ENCODE measurements at places on chromosomes 6 and 20.

- no peak for DNase-seq
Measured at GRCh38 chr6:166476061-166476591, 93.4 kb upstream of the MPC1 start.

DNA sequence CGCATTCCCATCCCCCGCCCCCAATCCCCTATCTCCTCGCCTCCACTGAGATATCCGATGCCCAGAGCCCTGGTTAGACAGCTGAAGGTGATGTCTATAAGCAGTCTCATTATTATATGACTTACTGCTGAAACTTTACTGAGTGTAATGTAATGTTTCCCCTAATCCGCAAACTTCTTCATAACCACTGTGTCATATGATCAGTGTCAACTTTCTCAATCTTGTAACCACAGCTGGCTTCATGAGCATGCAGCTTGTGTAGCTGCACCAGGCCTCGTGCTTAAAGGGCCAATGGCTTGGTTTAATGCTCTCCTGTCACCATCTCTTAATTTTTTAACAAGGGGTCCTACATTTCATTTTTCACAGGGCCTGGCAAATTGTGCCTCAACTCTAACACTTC is 8.1 kb downstream of the ASIP start:
- DNase-seq, result peak; percentile 90

- DNase-seq, result peak; percentile 89
Measured at GRCh38 chr6:16759646-16760515, 1.4 kb downstream of the ATXN1 start.

GRCh38 chr6:56377295-56377694 is 129.9 kb upstream of the COL21A1 start:
- DNase-seq, result no peak

- DNase-seq, result no peak
Measured at GRCh38 chr20:58077282-58077681, 151.2 kb downstream of the ANKRD60 start.

- peak; percentile 67 for DNase-seq
Measured at GRCh38 chr6:137829641-137830083, 37.4 kb upstream of the TNFAIP3 start.

GRCh38 chr20:13356591-13356990 is 135.5 kb downstream of the ISM1 start:
- DNase-seq, result no peak

Data from amniotic epithelial cell (primary cell).